ENCODE measurements at places on chromosomes 1 and 21.

DNA sequence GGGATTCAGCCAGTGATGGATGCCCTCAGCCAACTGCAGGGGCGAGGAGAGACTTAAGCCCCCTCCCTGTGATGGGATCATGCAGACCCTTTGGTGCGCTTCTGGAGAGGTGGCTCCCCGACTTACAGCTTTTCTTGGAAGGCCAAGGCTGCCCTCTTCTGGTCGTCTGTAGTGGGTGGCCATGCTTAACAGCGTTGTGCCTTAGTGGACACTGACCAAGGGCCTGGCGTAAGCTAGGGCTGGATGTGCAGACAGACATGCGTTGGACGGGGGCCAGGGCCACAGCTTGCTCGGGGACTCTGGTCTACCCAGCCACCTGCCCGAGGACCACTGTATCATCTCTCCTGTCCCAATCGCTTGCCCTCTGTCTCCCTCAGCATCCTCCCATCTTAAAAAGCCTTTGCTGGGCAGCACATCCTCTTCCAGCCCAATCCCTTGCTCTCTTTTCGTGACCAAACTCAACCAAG, 5.5 kb downstream of the AZIN2 start:
- DNase-seq, result peak; percentile 75

- peak; percentile 80 for DNase-seq
Measured at GRCh38 chr1:227317523-227318015, 723 bp downstream of the CDC42BPA start.

GRCh38 chr21:33943293-33943692, 27.7 kb upstream of the ATP5PO start:
- DNase-seq, result no peak

DNA sequence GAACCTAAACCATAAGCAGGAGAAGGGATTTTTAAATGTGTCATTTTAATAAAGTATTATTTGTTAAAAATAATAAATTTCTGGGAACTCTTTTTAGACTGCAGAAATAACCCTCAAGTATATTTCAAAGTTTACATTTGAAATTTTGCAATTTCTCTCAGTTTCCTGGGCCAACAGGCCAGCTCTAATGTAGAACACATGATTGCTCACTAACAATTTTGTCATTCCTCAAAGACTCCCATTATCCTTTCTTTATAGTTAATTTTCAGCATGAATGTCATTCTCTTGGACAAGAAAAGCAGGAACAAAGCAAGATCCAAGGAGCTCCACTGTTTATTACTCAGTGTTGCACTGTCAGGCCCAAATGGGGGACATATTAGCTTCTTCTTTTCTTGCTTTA, 119.4 kb upstream of the VANGL1 start:
- no peak for DNase-seq

DNA sequence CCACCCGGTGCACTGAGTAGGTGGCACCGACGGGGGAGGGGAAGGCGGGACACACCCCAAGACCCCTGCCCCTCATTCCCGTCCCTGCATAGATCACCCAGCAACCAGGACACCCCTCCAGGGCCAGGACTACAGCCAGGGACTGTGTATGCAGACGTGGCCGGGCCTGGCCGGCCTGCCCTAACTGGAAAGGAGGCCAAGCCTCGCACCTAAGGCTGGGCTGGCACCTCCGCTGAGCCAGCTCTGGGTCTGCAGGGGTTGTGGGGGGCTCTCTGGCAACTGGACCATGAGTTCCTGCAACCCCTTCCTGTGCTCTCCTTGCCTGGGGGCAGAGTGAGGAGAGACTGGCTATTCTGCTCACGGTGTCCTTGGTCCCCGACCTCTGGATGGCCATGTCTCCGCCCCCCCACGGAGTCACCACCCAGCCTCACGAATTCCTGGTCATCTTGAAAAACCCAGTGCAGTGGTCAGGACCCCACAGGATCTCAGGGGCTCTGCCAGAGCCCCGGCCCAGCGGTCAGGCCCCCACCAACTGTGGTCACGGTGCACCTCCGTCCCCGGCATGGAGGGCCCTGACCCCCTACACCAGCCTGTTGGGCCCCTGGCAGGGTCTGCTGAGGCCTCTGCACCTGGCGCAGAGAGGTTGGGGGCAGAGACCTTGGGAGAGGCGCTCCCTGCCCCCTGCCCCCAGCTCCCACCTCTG, 1.1 kb upstream of the FNDC10 start:
- no peak for DNase-seq

DNA sequence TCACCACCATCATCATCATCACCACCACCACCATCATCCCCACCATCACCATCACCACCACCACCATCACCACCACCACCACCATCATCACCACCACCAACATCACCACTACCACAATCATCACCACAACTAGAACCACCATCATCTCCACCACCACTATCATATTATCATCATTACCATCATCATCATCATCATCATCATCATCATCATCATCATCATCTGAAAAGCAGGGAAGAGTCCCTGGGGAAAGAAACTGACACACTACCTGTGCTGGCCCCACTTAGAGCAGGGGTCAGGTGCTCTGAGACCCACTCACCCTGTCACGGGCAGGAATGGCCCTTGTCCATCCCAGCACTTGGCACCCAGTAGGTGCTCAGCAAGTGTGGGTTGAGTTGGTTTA, 104.9 kb upstream of the IFFO2 start:
- no peak for DNase-seq

DNA sequence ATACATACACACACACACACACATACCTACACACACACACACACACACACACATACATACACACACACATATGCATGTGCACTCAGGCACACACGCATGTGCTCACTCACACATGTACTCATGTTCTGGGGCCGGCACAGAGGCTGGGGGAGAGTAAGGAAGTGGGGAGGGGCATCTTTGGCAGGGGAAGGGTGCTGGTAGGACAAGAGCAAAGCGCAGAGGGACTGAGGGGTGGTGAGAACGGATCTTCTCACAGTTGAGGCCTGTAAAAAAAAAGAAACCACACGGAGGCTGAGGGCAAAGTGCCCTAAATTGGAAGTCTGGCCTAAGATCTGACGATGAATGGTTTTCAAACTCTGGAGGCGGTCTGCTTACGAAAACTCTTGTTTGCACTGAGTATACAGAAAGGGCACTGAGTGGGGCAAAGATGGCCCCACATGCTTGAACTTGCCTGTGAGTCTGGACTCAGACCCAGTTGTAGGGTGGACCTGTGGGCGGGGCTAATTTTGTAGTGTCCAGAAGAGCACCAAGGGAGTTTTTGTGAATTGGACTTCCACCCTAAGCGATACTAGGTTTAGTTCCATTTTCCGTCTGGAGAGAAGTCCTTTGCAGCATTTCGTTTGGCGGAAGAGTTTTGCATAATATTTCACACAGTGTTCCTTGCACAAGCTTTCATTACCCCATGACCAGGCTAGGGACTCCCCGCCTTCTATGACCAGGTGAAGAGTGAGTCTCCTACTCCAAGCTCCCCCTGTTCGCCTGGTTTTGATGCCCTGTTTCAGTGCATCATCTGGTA, 79.3 kb upstream of the LYST start:
- no peak for DNase-seq

GRCh38 chr1:182304627-182305026, 87.0 kb downstream of the GLUL start:
- DNase-seq, result no peak

DNA sequence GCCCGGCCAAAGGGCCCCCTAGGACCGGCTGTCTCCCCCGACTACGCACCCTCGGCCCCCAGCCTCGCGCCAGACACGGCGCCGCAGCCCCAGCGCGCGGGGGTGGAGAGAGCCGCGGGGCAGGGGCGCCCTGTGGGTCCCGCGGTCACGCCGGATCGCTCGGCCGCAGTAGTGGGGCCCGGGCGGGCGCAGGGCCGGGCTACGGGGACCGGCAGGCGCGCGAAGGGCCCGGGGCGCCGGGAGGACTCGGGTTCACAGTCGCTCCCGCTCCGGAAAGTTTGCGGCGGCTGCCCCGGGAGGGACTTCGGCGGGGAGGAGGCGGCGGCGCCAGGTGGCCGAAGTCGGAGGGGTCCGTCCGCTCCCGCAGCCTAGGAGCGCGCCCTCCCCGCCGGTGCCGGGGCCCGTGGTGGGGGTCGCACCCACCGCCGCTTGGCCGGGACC, 7.1 kb upstream of the ZNF669 start:
- DNase-seq, result no peak

GRCh38 chr1:156812293-156812990, 4.2 kb downstream of the SH2D2A start:
- peak; percentile 30 for DNase-seq

GRCh38 chr1:7149080-7149838, 364.0 kb downstream of the CAMTA1 start:
- DNase-seq, result no peak

DNA sequence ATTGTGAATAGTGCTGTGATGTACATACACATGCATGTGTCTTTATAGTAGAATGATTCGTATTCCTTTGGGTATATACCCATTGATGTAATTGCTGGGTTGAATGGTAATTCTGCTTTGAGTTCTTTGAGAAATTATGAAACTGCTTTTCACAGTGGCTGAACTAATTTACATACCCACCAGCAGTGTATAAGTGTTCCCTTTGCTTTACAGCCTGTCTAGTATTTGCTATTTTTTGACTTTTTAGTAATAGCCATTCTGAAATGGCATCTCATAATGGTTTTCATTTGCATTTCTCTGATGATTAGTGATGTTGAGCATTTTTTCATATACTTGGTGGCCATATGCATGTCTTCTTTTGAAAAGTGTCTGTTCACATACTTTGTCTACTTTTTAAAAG, 54.5 kb upstream of the FAM78B start:
- DNase-seq, result no peak

GRCh38 chr21:45370575-45370974, 34.4 kb upstream of the COL18A1 start:
- no peak for DNase-seq

GRCh38 chr1:79322511-79323027, 316.0 kb upstream of the ADGRL4 start:
- DNase-seq, result peak; percentile 24

- DNase-seq, result peak; percentile 61
Measured at GRCh38 chr1:86753700-86754099, 49.3 kb downstream of the SH3GLB1 start.

DNA sequence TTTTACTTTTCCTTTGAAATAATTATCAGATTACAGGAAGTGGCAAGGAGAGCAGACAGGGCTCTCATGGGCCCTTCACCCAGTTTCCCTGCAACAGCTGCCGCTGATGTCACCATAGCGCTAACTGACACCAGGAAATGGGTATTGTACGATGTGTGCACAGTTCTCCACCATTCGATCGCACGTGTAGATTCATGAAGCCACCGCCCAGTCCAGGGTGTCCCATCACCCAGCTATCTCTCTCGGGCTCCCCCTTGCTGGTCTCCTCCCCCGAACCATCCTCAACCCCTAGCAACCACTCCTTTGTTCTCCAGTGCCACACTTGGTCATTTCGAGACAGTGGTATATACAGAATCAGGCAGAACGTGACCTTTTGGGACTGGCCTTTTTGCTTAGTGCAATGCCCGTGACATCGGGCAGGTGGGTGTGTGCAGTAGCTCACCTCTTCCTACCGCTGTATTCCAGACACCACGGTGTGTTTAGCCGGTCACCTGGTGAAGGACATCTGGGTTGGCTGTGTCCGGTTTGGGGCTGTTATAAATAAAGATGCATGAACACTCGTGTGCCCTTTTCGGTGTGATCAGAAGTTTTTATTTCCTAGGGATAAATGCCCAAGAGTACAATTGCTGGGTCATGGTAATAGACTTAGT, 118.4 kb downstream of the CRYAA start:
- DNase-seq, result peak; percentile 87

GRCh38 chr1:21302747-21303715, 12.8 kb upstream of the ECE1 start:
- peak; percentile 45 for DNase-seq

DNA sequence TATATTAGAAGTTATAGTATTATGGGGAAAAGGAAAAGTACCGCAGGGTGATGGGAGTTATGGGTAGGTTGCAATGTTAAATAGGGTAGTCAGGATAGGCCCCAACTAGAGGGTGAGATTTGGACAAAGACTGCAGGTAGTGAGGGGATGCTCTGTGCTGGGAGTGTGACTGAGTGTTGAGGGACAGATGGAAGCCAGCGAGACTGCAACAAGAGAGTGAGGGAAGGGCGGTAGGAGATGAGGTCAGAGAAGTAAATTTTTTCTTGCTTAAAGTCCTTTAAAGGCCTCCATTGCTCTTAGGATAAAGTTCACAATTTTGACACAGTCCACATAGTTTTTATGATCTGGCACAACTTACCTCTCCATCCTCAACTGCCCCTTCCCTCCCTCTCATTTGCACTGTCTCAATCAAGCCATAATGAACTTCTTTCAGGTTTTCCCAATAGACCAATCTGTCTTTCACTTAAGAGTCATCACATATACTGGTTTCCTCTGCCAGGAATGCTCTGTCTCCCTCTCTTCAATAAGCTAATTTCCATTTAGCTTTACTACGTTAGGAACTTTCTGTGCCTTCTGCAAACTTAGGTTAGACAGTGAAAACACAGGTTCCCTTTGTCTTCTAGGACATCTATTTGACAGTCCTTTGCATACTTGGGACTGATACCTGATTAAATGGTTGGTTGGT, 237.7 kb upstream of the CACYBP start:
- no peak for DNase-seq

DNA sequence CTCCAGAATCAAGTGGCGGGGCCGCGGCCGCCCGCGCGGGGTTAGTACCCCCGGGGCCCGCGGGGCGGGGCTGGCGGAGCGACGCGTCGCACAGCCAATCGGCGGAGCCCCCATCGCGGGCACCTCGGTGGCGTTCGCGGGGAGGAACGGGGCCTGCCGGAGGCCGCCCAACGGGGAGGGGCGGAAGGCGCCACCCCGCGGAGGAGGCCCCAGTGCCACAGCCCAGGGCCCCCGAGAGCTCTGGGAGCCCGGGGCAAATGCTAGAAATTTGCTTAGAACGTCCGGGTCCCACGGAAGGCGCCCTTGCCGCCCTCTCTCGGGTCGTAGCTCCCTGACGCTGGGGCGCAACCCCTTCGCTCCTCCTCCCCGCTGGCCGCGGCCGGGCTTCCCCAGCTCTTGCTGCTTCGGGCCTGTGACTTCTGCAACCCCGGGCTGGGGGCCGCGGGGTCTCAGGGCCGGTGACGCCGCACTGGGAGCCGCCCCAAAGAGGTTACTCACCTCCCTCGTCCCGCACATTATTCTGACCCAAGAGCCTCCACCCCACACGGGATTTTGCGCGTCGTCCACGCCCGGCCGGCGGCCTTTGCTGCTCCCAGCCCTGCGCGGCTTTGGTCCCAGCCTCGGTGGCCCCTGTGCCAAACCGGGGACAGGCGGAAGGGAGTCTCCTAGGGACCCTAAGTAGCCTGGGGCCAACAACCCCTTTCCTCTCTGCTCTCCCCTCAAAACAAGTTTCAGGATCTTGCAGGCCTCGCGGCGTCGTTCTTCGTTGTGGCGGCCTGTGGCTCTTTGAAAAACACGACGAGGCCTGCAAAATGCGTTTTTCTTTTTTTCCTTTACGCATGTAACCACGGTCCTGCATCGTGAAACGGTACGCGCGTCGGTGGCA, at the start of gene RUNX3:
TSS of gene RUNX3 (minus strand) at position 17 of the 886 bp plus-strand sequence. CDS start 408 bp downstream, outside the sequence.
- DNase-seq, result peak; percentile 51

Measured in PC-3 (cell line).